ENCODE measurements at places on chromosomes 3 and 15.

- no peaks in the 10 kb centered on the region for H3K4me1 ChIP-seq
- no peak overlapping the region for H3K4me3 ChIP-seq
- H3K27ac ChIP-seq: no peak overlapping the region
- H3K36me3 ChIP-seq: no peaks in the 10 kb centered on the region
- DNase-seq: peak; percentile 10
These were observed 78.3 kb upstream of the PPP2R3A start for GRCh38 chr3:135887220-135887619.

DNA sequence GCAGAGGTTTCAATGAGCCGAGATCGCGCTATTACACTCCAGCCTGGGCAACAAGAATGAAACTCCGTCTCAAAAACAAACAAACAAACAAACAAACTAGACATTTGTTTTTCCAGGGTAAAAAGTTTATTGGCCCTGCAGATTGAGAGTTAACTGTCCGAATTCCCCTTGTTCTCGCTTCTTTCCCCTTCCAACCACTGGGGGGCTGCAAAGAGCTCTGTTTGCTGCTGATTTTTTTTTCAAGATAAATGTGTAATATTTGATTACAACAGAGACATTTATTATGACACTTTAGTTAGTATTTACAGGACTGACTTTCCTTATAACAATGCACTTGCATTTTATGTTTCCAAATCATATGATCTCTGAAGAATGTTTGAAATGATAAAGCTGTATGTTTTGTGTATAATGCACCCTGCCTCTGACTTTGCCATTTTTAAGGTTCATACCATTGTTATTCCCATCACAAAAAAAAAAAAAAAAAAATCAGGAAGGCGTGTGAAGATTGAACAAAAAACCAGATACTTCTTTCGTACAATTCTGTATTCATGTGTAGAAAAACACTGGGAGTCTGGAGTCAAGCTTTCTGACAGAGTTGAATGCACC lies 2.8 kb downstream of the CLSTN2 start:
- no peak overlapping the region for H3K4me3 ChIP-seq
- H3K27me3 ChIP-seq: peaks cover 3% of the 10 kb centered on the region
- H3K27ac ChIP-seq: no peak overlapping the region
- peaks cover 7% of the 10 kb centered on the region for H3K4me1 ChIP-seq
- no peaks in the 10 kb centered on the region for H3K36me3 ChIP-seq

- DNase-seq: no peak
- no peak overlapping the region for H3K27ac ChIP-seq
- H3K36me3 ChIP-seq: no peaks in the 10 kb centered on the region
These were observed 7.6 kb upstream of the ACOX2 start for GRCh38 chr3:58544541-58544940.

DNA sequence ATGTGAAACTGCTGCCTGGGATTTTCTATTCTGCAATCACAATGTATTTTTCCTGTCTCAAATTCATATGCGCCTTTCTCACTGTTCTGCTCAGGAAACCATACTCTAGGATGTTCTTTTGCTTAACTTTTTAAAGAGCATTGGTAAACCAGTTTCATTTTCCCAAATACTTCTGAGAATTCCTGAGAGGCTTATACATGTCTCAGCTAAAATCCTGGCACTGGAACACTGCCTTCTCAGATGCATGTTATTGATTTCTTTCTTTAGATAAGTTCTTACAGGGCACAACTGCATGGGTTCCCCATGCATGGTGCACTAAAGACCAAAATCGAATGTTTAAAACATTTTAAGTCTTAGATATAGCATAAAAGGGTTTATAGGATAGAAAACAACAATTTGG lies 178.3 kb upstream of the PLSCR5 start:
- H3K27ac ChIP-seq: no peak overlapping the region
- H3K4me3 ChIP-seq: no peak overlapping the region
- no peak for DNase-seq
- H3K36me3 ChIP-seq: no peaks in the 10 kb centered on the region
- no peaks in the 10 kb centered on the region for H3K4me1 ChIP-seq
- H3K27me3 ChIP-seq: no peaks in the 10 kb centered on the region

- H3K36me3 ChIP-seq: peaks cover 85% of the 10 kb centered on the region
- no peaks in the 10 kb centered on the region for H3K27me3 ChIP-seq
- H3K4me1 ChIP-seq: no peaks in the 10 kb centered on the region
- H3K27ac ChIP-seq: no peak overlapping the region
- DNase-seq: no peak
These were observed 54.4 kb downstream of the INO80 start for GRCh38 chr15:41061667-41062066.

Data from SJCRH30 (cell line).